Lung (tissue), 17 donors: ENCODE measurements at places on chromosomes 12 and 14.
A peak's percentile ranks its signal among the peaks of the same experiment; 100 is the strongest.

- DNase-seq: no peak
- no peaks in the 10 kb centered on the region for H3K36me3 ChIP-seq
- H3K27me3 ChIP-seq: no peaks in the 10 kb centered on the region
- no peak overlapping the region for H3K4me3 ChIP-seq
- H3K27ac ChIP-seq: no peak overlapping the region
Measured at GRCh38 chr12:27076928-27077327, 5.5 kb downstream of the C12orf71 start.

GRCh38 chr12:30461026-30461615 lies 234.5 kb downstream of the IPO8 start:
- H3K27ac ChIP-seq: no peak overlapping the region
- no peak for DNase-seq
- H3K4me1 ChIP-seq: no peaks in the 10 kb centered on the region
- no peaks in the 10 kb centered on the region for H3K27me3 ChIP-seq
- H3K4me3 ChIP-seq: no peak overlapping the region

DNA sequence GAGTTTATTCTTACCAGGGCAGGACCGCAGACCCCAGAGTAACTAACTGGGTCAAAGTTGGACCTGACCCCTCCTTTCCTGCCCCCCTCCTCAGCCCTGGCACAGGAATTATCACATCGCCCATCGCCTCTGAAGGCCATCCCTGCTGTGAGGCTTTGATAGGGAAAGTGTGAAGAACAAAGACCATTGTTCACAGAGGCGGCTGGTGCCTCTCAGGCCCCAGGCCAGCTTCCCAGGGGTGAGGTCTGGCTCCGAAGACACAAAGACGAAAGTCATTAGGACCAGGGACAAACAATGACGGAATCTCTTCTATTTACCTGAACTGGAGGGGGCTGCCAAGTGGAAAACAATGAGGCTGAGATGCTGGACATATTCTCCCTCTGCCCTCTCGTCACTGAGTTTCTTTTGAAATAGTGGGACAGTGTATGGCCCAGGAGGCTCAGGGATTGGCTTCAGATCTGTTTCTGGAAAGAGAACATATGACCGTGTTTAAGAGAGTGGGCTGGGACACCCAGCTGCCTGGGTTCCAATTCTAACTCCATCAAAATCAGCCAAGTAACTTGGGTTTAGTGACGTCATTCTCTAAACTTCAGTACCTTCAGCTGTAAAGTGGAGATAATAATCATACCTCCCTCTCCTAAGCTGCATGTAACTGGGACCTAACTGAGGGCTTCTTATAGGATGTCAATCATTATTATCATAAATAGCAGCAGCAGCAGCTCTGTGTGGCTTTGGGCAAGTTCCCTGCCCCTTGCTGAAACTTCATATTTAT lies 769.4 kb downstream of the MED13L start:
- no peak overlapping the region for H3K27ac ChIP-seq
- peak; percentile 22 for DNase-seq
- no peaks in the 10 kb centered on the region for H3K36me3 ChIP-seq
- H3K27me3 ChIP-seq: no peaks in the 10 kb centered on the region
- no peak overlapping the region for H3K4me3 ChIP-seq
- peaks cover 2% of the 10 kb centered on the region for H3K4me1 ChIP-seq

- H3K4me3 ChIP-seq: no peak overlapping the region
- no peak overlapping the region for H3K27ac ChIP-seq
- H3K27me3 ChIP-seq: no peaks in the 10 kb centered on the region
- no peaks in the 10 kb centered on the region for H3K4me1 ChIP-seq
Measured at GRCh38 chr12:76790564-76791552, 26.9 kb downstream of the ZDHHC17 start.

GRCh38 chr14:51792809-51793208 lies 67.6 kb upstream of the GNG2 start:
- no peak overlapping the region for H3K4me3 ChIP-seq
- no peaks in the 10 kb centered on the region for H3K27me3 ChIP-seq
- no peaks in the 10 kb centered on the region for H3K4me1 ChIP-seq
- no peaks in the 10 kb centered on the region for H3K36me3 ChIP-seq
